Upper lobe of right lung (tissue), 1 donor: ENCODE measurements at places on chromosomes 1 and 21.

DNA sequence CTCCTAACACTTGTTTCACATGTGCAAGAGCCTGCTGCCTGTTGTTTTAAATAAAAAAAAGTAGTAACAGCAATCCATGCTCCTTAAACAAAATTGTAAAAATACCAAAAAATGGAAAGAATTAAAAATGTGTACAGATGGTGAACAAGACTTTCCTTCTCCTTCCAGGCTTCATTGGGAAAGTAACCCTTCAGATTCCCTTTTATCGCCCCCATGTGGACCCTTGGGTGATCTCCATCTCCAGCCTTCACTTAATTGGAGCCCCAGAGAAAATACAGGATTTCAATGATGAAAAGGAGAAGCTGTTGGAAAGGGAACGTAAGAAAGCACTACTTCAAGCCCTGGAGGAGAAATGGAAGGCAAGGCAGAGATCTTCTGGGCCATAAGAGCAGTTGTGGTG, 14.2 kb downstream of the VPS13D start:
- no peak for DNase-seq

- peak; percentile 74 for DNase-seq
Measured at GRCh38 chr1:19811206-19811851, 3.8 kb downstream of the RNF186 start.

DNA sequence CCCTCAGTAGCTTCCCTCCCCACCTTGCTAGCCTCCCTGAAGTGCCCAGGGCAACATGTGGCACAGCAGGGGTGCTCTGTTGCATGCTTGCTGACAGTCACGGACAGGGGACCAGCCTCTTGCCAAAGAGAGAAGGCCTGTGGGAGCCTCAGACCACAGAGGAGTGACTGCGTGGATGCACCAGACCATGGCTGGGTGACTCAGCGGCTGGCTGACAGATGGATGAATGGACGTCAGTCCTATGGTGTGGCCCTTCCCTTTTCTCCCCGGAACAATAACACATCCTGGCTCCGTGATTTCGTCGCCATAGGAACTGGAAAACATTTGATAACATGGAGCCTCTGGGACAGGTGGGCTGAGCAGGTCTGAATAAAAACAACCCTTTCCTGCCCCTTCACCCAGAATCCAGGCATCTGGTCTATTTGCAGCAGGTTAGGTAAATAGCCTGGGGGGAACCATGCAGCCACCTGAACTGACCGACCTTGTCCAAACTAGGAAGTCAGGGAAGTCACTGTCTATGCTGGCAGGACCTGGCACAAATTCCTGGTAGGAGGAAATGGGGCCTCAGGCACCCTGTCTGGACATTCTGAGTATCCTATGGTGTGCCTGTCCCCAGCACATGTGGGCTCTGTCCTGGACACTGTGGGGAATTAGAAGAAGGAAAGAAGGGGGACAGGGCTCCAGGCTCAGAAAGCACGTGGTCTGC, 53.3 kb downstream of the NENF start:
- peak; percentile 88 for DNase-seq

GRCh38 chr1:231423648-231424047, 1.6 kb upstream of the EGLN1 start:
- no peak for DNase-seq

GRCh38 chr1:208988811-208989222, 594.7 kb upstream of the CAMK1G start:
- DNase-seq: no peak

DNA sequence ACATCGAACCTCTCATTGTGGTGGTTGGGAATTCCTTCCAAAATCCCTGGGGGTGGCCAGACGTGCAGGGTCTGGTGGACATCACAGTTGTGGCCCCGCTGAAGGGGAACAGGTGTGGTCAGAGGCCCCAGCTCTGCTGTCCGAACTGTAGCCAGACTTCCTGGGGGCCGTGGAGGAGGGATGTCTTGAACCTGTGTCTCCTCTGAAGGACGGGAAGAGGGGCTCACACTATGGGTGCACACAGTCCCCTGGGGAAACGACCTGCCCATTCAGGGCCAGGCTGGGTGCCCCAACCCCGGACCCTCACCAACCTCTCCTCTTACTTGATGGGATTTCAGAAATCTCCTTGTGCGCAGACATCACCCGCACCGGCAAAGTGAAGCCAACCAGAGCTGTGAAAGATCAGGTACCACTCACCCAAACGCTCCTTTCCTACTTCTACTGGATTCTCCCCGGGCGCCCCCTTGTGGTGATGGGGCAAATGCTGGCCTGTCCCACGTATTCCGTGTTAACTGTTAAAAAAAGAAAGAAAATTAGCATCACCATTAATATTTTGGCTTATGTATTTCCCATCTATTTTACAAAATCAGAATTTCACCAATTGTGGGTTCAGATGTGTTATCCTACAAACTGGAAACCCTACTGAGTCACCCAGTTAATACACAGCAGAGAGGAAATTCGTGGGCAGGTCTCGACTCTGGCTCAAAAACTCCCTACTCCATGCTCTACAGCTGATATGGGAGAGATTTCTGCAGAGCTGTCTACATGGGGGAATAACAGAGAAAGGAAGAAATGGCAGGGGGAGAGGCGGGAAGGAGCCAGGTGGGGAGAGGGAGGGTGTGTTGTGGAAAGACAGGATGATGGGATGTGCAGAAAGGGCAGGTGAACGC, 28.1 kb downstream of the PADI4 start:
- peak; percentile 86 for DNase-seq

GRCh38 chr1:19044975-19045831, 88.7 kb upstream of the IFFO2 start:
- DNase-seq: peak; percentile 58

DNA sequence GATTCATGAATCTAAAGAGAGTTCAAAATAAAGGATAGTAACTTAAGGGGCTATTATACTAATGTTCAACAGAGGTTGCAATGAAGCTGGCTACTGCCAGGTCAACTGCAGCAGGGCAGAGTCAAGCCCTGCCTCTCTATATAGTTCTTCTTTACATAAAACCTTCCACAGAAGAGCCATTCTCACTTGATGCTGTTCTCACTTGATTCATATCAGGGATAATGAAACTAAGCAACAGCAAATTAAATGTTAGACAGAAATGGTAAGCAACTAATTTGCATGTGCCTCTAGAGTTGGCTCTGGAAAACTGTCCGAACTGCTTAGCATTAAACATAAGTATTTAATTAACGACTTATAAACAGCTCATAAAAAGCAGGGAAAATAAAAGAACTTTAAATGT, 17.4 kb downstream of the CCSAP start:
- no peak for DNase-seq

DNA sequence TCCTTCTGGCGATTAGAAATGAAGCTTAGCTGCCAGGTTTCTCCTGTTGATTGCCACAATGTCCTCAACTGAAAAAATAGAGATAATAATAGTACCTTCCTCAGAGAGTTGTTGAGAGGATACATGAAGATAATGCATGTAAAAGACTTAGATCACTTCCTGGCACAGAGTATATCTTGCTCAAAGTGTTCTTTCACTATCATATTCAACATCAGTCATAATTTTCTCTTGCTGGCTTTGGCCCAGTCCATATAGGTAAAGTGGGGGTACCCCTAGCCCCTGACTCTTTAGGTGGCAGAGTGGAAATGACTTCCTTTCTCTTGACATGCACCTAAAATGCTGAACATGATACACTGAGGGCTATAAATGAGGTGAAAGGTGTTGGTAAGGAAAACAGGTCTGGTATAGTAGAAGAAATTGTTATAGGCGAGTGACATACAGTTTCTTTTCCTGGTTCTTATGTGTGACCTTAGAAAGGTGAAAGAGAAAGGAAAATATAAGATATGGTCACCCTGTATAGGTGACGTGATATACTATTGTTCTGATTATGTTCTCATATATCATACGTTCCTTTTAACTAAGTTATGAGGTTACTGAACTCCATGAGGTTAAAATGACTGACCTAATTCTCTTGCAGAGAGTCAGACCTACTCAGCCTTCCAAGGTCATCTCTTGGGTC, 209.9 kb upstream of the DEPDC1 start:
- no peak for DNase-seq

GRCh38 chr1:159775716-159776115, 5.0 kb upstream of the DUSP23 start:
- no peak for DNase-seq

DNA sequence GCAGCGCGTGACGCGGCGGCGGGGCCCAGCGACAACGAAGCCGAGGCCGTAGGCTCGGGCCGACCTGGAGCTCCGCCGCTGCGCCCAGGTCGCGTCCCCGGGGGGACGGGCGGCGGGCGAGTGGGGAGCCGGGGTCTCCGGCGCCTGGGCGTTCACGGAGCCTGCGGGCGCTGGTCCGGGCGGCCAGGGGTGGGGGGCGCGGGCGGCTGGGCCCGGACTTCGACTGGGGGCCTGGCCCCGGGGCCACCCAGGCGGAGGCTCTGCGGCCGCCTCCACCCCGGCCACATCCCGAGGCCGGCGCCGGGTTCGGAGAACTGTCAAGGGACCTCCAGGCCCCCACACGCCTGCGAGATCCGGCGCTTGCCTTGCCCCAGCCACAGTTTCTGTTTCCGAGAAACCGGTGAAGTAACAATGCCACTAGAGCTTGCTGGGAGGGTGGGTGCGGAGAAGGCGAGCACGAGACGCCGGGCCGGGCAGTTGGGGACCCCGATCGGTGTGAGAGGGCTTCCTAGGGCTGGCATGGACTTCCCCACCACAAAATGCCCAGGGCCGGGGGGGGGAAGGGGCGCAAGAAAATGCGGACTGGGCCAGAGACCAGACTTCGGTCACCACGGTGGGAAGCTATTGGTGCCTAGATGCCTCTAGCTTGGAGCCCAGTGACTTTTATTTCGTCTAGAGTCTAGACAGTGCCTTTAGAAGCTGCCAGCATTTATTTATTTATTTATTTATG, 501 bp downstream of the FBXO6 start:
- DNase-seq: peak; percentile 84

- no peak for DNase-seq
Measured at GRCh38 chr1:19771350-19771749, 28.4 kb downstream of the TMCO4 start.

- DNase-seq: no peak
Measured at GRCh38 chr1:54507033-54507870, 40.8 kb upstream of the ACOT11 start.

- DNase-seq: no peak
Measured at GRCh38 chr1:176198413-176198812, 8.7 kb downstream of the COP1 start.

DNA sequence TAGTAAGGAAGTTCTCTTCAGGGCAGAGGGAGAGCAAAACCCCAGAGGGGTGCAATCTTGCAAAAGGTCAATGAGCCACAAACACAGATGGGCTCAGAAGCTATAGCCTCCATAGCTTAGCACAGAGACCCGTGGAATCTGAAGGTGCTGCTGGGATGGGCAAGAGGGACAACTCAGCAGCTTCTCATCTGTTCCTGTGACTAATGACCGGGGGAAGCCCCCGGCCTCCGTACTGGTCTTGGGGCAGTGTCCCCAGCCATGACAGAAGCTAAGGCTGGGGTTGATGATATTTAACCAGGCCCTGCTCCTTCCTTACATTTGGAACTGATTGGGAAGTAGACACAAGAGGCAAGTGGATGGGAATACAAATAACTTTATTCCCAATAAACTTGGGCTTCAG, 19.1 kb downstream of the EXOC8 start:
- DNase-seq: no peak

- no peak for DNase-seq
Measured at GRCh38 chr21:43699933-43700599, 18.9 kb upstream of the PDXK start.

GRCh38 chr1:193141804-193142203, 20.0 kb downstream of the CDC73 start:
- DNase-seq: no peak

GRCh38 chr1:41874903-41875411, 43.8 kb downstream of the HIVEP3 start:
- DNase-seq: no peak

- DNase-seq: no peak
Measured at GRCh38 chr21:45458281-45459170, 53.6 kb downstream of the COL18A1 start.

GRCh38 chr1:33654267-33654834, 181.9 kb downstream of the ZSCAN20 start:
- DNase-seq: no peak

GRCh38 chr1:44632598-44632997, 41.7 kb downstream of the TMEM53 start:
- DNase-seq: no peak

DNA sequence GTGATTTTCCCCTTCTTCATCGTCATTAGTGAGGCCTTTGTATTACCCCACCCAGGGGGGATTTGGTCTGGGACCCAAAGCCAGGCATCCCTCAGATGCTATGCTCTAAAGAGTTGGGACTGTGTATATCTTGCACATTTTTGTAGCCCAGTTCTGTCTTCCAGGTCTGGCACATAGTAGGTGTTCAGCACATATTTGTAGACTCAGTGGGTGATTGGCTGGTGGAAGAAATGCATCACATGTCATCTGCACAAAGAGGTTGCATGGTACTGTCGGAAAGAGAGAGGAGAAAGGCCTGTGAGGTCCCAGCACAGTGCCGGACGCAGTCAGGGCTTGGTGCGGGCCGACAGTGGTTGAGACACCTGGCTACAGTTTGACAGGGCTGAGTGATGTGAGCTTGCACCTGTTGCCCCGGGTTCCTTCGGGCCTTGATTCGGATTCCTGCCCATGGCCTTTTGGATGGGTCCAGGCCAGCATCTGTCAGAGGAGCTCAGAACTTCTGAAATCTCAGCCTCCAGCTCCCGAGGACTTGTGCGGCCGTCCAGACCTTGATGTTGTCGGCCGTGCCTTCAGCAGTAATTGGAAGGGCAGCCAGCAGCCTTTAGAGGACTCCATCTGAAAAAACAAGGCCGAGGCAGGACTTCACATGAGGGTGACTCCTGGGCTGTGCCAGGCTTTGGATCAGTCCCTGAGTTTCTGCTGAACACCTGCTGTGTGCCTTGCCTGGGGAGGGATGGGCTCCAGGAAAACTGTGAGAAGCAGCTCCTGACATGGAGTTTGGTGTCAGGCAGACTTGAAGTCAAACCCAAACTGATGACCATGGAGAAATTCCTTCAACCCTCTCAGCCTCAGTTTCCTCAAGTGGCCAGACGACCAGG, 40.9 kb upstream of the PADI1 start:
- DNase-seq: no peak

DNA sequence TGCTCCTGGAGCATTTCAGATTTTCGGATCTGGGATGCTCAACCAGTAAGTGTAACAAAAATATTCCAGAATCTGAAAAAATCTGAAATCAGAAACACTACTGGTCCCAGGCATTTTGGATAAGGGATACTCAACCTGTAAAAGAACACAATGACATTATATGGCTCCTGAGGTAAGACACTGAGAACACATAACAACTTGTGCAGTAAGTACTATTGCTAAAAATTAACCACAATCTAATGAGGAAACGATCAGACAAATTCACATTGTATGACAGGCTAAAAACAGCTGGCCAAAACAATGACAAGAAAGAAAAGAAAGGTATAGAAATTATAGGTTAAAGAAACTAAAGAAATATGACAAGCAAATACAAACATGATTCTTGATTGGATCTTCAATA, 54.9 kb downstream of the LTN1 start:
- no peak for DNase-seq

GRCh38 chr1:160623862-160624261, 23.0 kb downstream of the SLAMF1 start:
- DNase-seq: no peak

GRCh38 chr21:38277501-38278131, 20.8 kb downstream of the KCNJ15 start:
- DNase-seq: no peak

GRCh38 chr1:172826096-172826741, 167.3 kb downstream of the FASLG start:
- DNase-seq: no peak

GRCh38 chr1:190478149-190479049, 735 bp upstream of the BRINP3 start:
- DNase-seq: peak; percentile 60

- no peak for DNase-seq
Measured at GRCh38 chr1:151828921-151829320, 2.7 kb downstream of the RORC start.

GRCh38 chr1:32215629-32216480, 6.3 kb downstream of the TMEM234 start:
- DNase-seq: no peak
